Type B pancreatic cell (in vitro differentiated cells): ENCODE measurements at places on chromosomes 3 and 15. TPM values are rescaled to one million over a fixed set of nuclear protein-coding genes. Genes with fewer than 3 reads are reported as not detected.
A peak's percentile ranks its signal among the peaks of the same experiment; 100 is the strongest.

CCR3 gene
- total RNA-seq, result 0.14 TPM in 1 of 2 replicates, not detected in the other

DUOX1 gene
- 5.5 and 11.1 TPM in 2 replicates for total RNA-seq

C3orf49 gene
- total RNA-seq, result not detected in 2 replicates

CSPG4 gene
- total RNA-seq, result 0.19 and 7.3 TPM in 2 replicates

ISLR gene
- 0.24 and 41.6 TPM in 2 replicates for total RNA-seq

PXK gene
- total RNA-seq, result 12.4 and 15.1 TPM in 2 replicates

MST1R gene
- 3.0 and 5.3 TPM in 2 replicates for total RNA-seq

CNTN6 gene
- 0.64 and 3.3 TPM in 2 replicates for total RNA-seq

- H3K4me1 ChIP-seq, result no peaks in the 10 kb centered on the region
- no peaks in the 10 kb centered on the region for H3K36me3 ChIP-seq
- H3K27ac ChIP-seq, result no peak overlapping the region
- no peak overlapping the region for H3K4me3 ChIP-seq
- H3K27me3 ChIP-seq, result no peaks in the 10 kb centered on the region
Measured at GRCh38 chr3:131216801-131217200, 164.8 kb upstream of the NUDT16 start.

GRCh38 chr3:154664714-154665113, 234.7 kb upstream of the GPR149 start:
- no peaks in the 10 kb centered on the region for H3K4me1 ChIP-seq
- DNase-seq, result no peak
- no peak overlapping the region for H3K4me3 ChIP-seq
- H3K27ac ChIP-seq, result no peak overlapping the region
- H3K36me3 ChIP-seq, result no peaks in the 10 kb centered on the region

- no peak overlapping the region for H3K4me3 ChIP-seq
- DNase-seq, result no peak
- no peaks in the 10 kb centered on the region for H3K4me1 ChIP-seq
- H3K36me3 ChIP-seq, result no peaks in the 10 kb centered on the region
- H3K27ac ChIP-seq, result no peak overlapping the region
- no peaks in the 10 kb centered on the region for H3K27me3 ChIP-seq
Measured at GRCh38 chr15:81336568-81336967, 12.6 kb upstream of the STARD5 start.

DNA sequence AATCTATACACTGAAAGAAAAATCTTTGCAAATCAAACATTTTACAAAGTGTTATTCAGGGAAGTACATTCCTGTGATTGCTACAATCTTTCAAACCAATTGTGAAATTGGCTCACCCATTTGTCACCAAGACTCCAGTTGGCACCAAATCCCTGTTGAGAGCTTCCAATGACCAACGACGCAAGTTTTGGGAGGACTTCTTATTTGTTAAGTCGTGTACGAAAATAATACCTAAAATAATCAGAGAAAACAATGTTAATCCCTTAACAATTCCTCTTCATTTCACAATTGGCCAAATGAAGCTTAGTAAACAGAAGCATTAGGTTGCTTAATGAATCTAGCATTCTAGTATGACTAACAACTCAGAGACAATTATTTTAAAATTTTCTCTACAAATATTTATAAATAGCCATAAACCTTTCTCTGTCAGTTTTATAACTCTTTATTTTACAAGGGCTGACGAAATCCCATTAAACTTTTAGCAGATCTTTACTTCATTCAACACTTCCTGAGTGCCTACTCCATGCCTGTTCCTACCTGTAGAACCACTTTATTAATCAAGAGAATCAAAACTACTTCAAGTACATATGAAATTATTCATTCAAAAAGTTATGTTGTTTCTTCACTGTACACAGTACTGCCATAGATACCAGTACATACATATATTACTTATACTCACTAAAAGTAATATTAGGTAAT, 24.0 kb upstream of the HGD start:
- H3K27ac ChIP-seq, result no peak overlapping the region
- no peak overlapping the region for H3K4me3 ChIP-seq
- no peaks in the 10 kb centered on the region for H3K4me1 ChIP-seq
- peaks cover 9% of the 10 kb centered on the region for H3K36me3 ChIP-seq
- no peaks in the 10 kb centered on the region for H3K27me3 ChIP-seq
- DNase-seq, result no peak

- DNase-seq, result no peak
- peaks cover 11% of the 10 kb centered on the region for H3K4me1 ChIP-seq
- H3K36me3 ChIP-seq, result peaks cover 4% of the 10 kb centered on the region
- H3K4me3 ChIP-seq, result peak overlapping the region; percentile 96
- H3K27me3 ChIP-seq, result no peaks in the 10 kb centered on the region
- H3K27ac ChIP-seq, result peak overlapping the region; percentile 87
Measured at GRCh38 chr3:49020330-49021212, 1.4 kb upstream of the NDUFAF3 start.

DNA sequence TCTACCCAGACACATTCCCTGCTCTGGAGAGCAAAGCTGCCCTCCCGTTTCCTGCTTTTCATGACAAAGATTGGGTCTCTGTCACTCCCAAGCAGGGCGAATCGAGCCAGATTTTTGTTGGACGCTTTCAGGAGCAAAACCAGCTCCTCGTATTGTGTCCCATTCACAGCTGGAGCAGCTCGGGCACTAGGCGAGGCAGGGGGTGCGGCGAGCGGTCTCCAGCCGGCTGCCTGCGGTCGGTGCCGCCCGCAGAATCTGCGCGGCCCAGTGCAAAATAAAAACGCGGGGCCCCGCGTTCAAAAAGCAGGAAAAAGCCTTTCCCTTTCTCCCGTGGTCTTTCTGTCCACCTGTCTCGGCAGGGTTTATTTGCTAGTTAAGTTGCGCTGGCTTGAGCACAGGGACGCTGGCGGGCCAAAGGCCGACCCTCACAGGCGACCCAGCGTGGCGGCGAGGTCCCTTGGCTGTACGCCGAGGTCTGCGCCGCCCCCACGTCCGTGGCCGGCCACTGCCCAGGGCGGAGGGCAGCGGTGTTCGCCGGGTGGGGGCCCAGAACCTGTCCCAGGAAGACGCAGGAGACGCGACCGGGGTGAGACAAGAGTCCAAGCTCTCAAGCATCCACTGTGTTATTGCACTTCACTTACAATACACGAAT, 71.2 kb downstream of the CYP19A1 start:
- peak overlapping the region; percentile 85 for H3K4me3 ChIP-seq
- H3K27me3 ChIP-seq, result peaks cover 17% of the 10 kb centered on the region
- H3K36me3 ChIP-seq, result no peaks in the 10 kb centered on the region
- H3K4me1 ChIP-seq, result peaks cover 5% of the 10 kb centered on the region

GRCh38 chr3:98705212-98705611, 57.9 kb upstream of the ST3GAL6 start:
- H3K36me3 ChIP-seq, result no peaks in the 10 kb centered on the region
- H3K4me3 ChIP-seq, result no peak overlapping the region
- peaks cover 14% of the 10 kb centered on the region for H3K4me1 ChIP-seq
- H3K27me3 ChIP-seq, result no peaks in the 10 kb centered on the region

- DNase-seq, result no peak
- H3K27me3 ChIP-seq, result no peaks in the 10 kb centered on the region
- H3K36me3 ChIP-seq, result peaks cover 3% of the 10 kb centered on the region
- no peak overlapping the region for H3K4me3 ChIP-seq
- H3K4me1 ChIP-seq, result peaks cover 12% of the 10 kb centered on the region
Measured at GRCh38 chr3:13519006-13519791, 29.7 kb upstream of the FBLN2 start.
